HCT116 (cell line): ENCODE measurements at places on chromosomes 1 and 21. TPM values are rescaled to one million over a fixed set of nuclear protein-coding genes. Genes with fewer than 3 reads are reported as not detected.

Gene CFAP45
- total RNA-seq: 0.59 TPM

Gene RAB42
- not detected for total RNA-seq

Gene AMY1C
- total RNA-seq: not detected

Gene HIVEP3
- 7.1 TPM for total RNA-seq

Gene CENPL
- 20.3 TPM for total RNA-seq

Gene VTCN1
- total RNA-seq: 0.17 TPM

Gene KLHDC8A
- total RNA-seq: 0.49 TPM

DNA sequence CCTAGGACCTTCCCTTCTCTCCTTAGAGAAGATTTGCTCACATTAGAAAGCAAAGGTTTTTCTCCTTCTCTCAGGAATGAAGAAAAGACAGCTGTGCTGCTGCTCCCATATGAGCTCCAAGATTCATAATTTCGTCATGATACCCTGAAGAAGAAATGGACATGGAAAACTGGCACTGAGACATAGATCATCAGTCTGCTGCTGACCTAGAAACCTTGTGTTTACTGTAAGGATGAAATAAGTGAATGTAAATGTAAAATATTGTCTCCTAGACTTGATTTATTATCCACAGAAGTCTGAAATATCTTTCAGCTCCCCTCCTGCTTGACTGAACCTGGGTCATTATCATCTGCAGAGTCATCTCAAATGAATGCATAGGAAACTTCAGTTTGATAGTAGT, 77.9 kb downstream of the ZC3H11B start:
- H3K4me1 ChIP-seq: no peaks in the 10 kb centered on the region
- no peak overlapping the region for H3K27ac ChIP-seq
- peaks cover 10% of the 10 kb centered on the region; the same call in 1 of the 2 replicates for H3K27me3 ChIP-seq
- H3K36me3 ChIP-seq: no peaks in the 10 kb centered on the region

- no peaks in the 10 kb centered on the region for H3K4me1 ChIP-seq
- no peaks in the 10 kb centered on the region for H3K36me3 ChIP-seq
- no peak overlapping the region for H3K4me3 ChIP-seq
- H3K27me3 ChIP-seq: no peaks in the 10 kb centered on the region
These were observed 29.4 kb downstream of the OR2C3 start for GRCh38 chr1:247506831-247507230.

DNA sequence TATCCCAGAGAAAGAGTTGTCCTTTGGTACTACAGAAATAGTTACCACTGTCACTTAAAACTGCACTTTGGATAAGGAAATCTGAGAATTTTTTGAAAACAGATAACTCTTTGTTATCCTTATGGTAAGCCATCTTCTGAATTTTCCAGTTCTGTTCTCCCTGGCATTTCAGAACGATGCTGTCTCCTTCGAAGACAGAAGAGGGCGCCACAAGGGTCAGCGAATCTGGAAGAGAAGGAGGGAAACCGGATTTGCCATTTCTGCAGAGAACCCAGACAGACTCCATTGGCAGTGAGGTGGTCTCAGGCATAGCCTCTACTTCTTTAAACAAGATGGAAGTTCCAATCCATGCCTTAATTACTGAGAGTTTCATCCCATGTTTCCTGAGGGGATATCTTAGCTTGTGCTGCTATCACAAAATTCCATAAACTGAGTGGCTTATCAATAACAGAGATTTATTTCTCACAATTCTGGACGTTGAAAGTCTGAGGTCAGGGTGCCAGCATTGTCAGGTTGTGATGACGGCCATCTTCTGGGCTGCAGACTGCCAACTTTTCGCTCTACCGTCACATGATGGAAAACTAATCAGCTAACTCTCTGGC, 6.4 kb downstream of the FCRL2 start:
- no peak overlapping the region for H3K27ac ChIP-seq
- no peaks in the 10 kb centered on the region for H3K36me3 ChIP-seq
- no peak for DNase-seq

DNA sequence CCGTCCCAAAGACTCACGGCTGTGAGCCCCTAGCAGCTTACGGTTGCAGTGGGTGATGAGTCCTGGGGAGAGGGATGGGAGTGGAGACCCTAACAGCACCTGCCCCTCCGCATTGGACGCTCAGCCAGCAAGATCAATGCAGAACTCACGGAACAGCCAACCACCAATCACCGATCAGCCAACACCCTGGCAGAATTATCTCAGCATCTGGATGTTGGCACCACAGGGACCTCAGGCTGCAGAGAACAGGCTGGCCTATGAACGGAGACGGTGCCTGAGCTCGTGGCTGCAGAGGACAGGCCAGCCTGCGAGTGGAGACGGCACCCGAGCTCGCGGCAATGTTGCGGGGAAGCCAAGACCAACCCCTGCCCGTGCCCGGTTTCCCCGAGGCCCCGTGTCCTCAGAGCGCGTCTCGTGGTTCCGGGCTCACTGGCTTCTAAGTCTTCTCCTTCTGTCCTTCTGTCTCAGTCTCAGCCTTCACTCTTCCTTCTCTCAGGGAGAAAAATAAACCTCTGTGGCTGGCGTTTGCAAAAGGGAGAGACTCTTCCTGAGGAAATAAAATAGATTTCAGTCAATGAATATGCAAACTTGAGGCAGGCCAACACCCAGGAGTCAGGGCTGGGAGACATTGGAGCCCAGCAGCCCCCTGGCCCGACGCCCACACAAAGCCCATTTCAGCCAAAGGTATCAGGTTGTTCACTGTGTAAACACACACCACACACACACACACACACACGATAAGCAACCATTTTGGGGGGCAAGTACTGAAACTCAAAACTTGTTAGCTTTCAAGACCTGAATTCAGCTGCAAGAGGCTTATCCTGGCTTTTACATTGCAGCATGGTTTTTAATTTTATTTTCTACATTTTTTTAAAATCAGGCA, 67.8 kb downstream of the SIK1 start:
- no peak overlapping the region for H3K4me3 ChIP-seq
- no peak for DNase-seq
- no peaks in the 10 kb centered on the region for H3K27me3 ChIP-seq
- H3K4me1 ChIP-seq: no peaks in the 10 kb centered on the region
- H3K36me3 ChIP-seq: no peaks in the 10 kb centered on the region
- H3K27ac ChIP-seq: no peak overlapping the region

DNA sequence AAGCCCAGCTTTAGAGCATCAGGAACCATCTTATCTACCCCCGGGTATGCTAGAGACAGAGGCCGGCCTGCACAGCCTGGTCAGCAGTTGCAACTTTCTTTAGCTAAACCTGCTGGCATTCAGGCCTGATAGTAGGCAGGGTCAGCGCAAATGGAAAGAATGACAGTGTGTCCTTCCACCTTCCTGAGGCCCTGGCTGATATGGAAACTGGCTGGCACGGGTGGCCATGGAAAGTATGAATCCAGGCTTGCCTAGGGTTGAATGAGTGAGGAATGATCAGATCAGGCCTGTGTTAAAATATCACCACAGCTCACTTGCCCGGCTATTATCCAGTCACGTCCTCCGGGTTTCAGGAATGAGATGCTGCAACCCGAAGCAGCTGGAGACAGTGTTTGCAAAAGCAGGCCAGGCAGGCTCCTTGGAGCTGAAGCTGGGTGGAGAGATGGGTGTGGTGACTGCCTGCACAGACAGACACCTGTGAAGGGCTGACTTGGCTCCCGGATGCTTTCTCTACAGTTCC, 34.7 kb downstream of the RCAN1 start:
- H3K27me3 ChIP-seq: no peaks in the 10 kb centered on the region
- H3K4me1 ChIP-seq: no peaks in the 10 kb centered on the region
- H3K27ac ChIP-seq: no peak overlapping the region
- H3K4me3 ChIP-seq: no peak overlapping the region
- no peak for DNase-seq

- H3K36me3 ChIP-seq: peaks cover 7% of the 10 kb centered on the region; the same call in 1 of the 2 replicates
- H3K27me3 ChIP-seq: no peaks in the 10 kb centered on the region
- H3K27ac ChIP-seq: peak overlapping the region; percentile 61; the same call in 1 of the 2 replicates
- peak; percentile 72 for DNase-seq
- H3K4me1 ChIP-seq: peaks cover 71% of the 10 kb centered on the region
These were observed 127.9 kb downstream of the CLIC6 start for GRCh38 chr21:34796518-34797200.

GRCh38 chr1:19689085-19689757, 24.5 kb downstream of the HTR6 start:
- no peak overlapping the region for H3K27ac ChIP-seq
- H3K4me1 ChIP-seq: no peaks in the 10 kb centered on the region
- no peak for DNase-seq
- no peak overlapping the region for H3K4me3 ChIP-seq
- H3K27me3 ChIP-seq: no peaks in the 10 kb centered on the region
- H3K36me3 ChIP-seq: no peaks in the 10 kb centered on the region

DNA sequence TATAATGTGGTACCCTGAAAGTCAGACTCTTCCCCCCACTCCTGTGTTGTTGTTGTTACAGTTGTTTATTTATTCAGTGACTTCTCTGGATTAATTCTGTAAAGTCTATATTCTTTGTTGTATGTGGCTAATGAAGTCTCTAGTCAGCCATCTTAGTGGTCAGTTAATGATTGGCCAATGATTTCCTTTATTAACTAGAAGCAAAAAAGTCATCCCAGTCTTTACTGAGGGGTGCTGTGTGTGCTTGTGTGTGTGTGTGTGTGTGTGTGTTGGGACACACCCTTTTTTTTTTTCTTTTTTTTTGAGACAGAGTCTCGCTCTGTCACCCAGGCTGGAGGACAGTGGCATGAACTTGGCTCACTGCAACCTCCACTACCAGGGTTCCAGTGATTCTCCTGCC, 37.3 kb upstream of the HYI start:
- H3K27me3 ChIP-seq: no peaks in the 10 kb centered on the region
- no peak overlapping the region for H3K4me3 ChIP-seq
- H3K36me3 ChIP-seq: no peaks in the 10 kb centered on the region
- peaks cover 4% of the 10 kb centered on the region; the same call in 1 of the 2 replicates for H3K4me1 ChIP-seq
- no peak for DNase-seq

GRCh38 chr1:110914676-110915075, 41.7 kb downstream of the CD53 start:
- DNase-seq: no peak
- no peaks in the 10 kb centered on the region for H3K36me3 ChIP-seq
- no peaks in the 10 kb centered on the region for H3K27me3 ChIP-seq
- H3K4me3 ChIP-seq: no peak overlapping the region
- peaks cover 3% of the 10 kb centered on the region for H3K4me1 ChIP-seq

GRCh38 chr1:94276988-94277434, 39.6 kb upstream of the ARHGAP29 start:
- H3K27ac ChIP-seq: no peak overlapping the region
- DNase-seq: no peak
- no peak overlapping the region for H3K4me3 ChIP-seq
- peaks cover 61% of the 10 kb centered on the region for H3K4me1 ChIP-seq
- no peaks in the 10 kb centered on the region for H3K36me3 ChIP-seq
- H3K27me3 ChIP-seq: no peaks in the 10 kb centered on the region

- no peaks in the 10 kb centered on the region for H3K4me1 ChIP-seq
- H3K27me3 ChIP-seq: no peaks in the 10 kb centered on the region
- no peaks in the 10 kb centered on the region for H3K36me3 ChIP-seq
- H3K4me3 ChIP-seq: no peak within 1 kb of the TSS
These were observed at the start of gene GBP1 for GRCh38 chr1:89065079-89065868. Gene GBP1 (minus strand): TSS chr1:89065208. CDS start chr1:89063234, 1,974 bp downstream.

DNA sequence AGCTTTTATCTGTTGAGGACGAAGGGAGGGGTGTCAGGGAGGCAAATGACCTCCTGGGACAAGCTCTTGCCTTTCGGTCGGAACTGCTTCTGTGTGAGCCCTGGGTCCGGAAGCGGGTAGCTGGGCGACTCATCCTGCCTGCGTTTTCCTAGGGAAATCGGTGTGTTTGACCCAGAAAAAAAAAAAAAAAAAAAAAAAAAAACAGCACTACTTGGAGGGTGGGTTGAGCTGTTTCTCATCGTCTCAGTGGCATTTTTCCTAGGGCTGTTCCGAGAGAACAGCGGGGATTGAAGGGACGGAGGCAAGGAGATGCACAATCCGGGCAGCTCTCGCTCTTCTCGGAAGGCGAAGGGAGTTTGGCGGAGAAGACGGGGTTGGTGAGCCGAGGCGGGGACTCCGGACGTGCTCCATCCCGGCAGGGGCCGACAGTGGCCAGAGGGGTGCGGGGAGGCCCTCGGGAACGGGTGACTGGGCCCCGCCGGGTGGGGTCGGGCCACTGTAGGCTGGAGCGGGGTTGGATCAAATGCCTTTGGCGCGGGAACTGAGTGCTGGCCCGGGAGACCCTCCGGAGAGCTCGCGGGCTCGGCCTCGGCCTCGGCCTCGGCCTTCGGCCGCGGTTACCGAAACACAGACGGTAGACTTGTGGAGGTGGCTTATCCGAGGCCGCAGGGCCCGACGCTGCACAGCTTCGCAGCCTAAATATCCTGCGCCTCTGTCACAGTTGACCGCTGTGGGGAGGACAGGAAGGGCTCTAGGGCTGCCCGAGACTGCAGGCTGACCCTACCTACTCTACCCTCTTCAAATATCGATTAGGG, 2.4 kb upstream of the BARHL2 start:
- H3K27me3 ChIP-seq: peaks cover 15% of the 10 kb centered on the region
- no peak overlapping the region for H3K4me3 ChIP-seq
- no peak for DNase-seq
- no peak overlapping the region for H3K27ac ChIP-seq
- H3K4me1 ChIP-seq: peaks cover 5% of the 10 kb centered on the region; the same call in 1 of the 2 replicates
- H3K36me3 ChIP-seq: no peaks in the 10 kb centered on the region

DNA sequence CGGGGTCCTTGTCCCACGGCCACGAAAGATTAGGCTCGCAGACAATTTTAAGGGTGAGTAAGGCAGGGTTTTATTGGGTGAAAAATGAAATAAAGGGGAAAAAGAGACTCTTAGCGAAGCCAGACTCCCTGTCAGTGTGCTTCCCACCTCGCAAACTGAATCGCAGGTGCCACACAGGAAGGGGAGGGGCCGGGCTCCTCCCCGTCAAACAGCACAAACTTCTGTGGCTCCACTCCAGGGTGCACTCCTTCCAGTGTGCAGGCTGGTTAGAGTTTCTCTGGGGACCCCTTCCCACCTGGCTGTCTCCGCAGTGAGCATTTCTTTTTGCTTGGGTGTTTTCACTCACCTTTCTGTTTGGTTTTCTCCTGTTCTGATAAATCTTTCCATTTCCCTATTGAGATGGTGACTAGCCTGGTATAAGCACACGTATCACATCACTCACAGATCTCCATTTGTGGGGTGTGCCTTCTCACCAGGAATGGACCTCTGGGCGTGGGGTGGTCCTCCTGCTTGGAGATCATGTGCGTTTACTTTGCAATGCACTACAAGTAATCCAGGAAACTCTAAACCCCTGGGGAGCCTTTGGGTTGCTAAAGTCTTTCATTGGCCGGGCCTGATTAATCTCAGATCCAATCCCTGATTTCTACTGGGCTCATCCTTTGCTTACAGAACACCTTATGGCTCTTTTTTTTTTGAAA, 37.6 kb upstream of the GALNT2 start:
- H3K4me3 ChIP-seq: no peak overlapping the region
- H3K27ac ChIP-seq: no peak overlapping the region
- no peak for DNase-seq

- no peak overlapping the region for H3K27ac ChIP-seq
- H3K4me3 ChIP-seq: no peak overlapping the region
- peaks cover 20% of the 10 kb centered on the region; the same call in 1 of the 2 replicates for H3K27me3 ChIP-seq
These were observed 150.9 kb downstream of the CNIH3 start for GRCh38 chr1:224767031-224767430.
